SW480 (cell line): ENCODE measurements at places on chromosomes 2 and 18.

DNA sequence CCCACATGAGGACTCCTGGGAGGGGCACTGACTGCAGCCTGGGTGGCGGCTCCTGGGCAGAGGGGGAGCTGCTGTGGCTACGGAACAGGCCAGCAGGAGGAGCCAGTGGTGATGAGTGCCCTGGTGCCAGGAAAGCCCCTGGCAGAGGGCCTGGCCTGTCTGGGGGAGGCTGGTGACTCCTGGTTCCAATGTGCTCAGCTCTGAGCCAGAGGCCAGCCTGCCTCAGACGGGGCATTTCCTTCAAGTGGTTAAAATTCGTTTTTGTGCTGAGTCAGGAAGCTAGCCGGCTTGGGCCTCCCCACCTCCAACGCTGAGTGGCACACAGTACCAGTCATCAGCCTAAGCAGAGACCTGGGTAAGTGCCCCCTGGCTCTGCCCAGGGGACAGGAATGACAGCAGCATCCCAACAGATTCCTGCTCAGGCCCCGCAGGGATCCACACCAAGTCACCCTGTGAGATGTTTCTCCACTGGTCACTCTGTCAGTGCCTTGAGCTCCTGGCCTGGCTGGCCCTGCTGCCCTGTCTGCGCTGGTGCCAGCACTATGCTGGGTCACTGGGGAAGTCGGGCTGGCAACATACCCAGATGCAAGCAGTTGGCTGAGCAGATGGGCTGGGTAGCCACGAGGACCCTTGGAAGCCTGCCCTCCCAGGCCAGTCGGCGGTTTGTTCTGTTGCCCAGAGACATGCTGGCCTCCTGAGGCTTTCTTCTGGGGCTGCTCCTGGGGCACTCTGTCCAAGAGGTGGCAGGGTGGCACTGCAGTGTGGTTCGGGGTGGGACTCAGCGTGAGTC lies 7.1 kb upstream of the KLF11 start:
- DNase-seq, result peak; percentile 46

- DNase-seq, result no peak
Observed at GRCh38 chr2:241848761-241849615, 9.7 kb downstream of the PDCD1 start.

- DNase-seq, result no peak
Observed at GRCh38 chr18:8011361-8011760, 444.2 kb downstream of the PTPRM start.

DNA sequence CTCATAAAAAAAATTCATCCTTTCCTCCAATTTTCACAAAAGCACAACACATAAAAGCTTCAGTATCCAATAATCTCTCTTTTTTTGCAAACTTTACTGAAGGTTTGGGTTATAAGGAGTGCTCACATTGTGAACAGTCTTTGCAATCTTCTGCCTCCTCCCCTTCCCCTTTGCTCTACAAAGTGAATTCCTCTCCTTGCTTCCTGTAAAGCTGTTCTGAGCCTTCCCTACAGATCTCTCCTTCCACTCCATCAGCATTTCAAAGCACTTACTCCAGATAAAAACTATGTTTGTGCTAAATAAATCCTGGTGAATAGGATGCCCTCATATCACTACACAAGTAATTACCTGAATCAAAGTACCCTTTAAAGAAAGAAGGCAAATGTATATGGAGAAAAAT lies 4.6 kb upstream of the PDK1 start:
- no peak for DNase-seq

DNA sequence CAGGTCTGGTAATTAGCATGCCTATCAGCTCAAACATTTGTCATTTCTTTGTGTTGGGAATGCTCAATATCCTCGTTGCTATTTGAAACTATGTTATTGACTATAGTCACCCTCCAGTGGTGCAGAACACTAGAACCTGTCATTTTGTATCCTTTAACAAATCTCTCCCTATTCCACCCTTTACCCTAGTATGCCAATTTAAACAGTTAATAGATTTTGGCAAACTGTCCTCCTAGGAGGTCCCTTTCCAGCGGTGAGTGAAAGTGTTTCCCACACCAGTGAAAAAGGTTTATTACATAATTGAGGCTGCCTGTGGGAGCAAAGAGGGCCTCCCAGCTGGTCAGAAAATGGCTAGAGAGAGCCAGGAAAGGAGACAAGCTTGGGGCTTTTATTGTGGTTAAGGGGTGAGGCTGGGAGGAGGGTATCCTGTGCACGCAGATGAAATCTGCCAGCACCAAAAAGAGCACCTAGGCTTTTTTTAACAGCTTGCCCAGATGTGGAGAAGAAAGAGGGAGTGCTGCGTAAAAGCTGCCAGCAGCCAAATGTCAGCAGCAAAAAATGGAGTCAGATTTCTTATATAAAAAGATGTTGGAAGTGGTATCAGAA lies 1.8 kb upstream of the DRC1 start:
- DNase-seq, result no peak

GRCh38 chr2:75208738-75209137 lies 9.4 kb upstream of the TACR1 start:
- DNase-seq, result no peak

DNA sequence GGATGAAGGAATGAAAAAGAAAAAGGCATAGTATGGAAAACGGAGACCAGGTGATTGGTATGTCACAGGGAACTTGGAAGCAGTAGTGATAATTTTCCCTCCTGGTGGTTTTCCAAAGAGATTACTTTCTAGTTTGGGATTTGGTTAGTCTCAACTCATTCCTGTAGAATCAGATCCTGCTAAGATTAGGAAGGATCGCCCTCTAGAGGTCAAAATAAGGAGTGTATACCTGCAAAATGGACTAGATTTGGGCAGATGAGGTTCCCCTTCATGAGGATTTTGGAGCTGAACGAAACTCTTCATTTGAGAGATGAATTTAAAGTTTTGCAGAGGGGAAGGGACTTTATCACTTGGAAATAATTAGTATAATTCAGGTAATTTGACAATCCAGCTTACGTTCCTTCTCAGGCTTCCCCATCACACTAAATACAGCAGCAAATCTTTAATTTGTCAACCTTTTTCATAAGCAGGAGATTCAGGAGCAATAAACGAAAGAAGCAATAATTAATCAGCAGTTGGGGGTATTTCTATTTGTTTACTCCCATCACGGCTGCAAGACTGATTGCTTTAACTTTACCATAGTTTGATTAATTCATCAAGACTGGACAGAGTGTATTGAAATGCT lies 65.2 kb downstream of the CCDC195 start:
- peak; percentile 41 for DNase-seq

- DNase-seq, result peak; percentile 74
Observed at GRCh38 chr2:75896779-75897366, 186.2 kb upstream of the GCFC2 start.

- DNase-seq, result no peak
Observed at GRCh38 chr2:143692162-143692561, 562.9 kb downstream of the ARHGAP15 start.

DNA sequence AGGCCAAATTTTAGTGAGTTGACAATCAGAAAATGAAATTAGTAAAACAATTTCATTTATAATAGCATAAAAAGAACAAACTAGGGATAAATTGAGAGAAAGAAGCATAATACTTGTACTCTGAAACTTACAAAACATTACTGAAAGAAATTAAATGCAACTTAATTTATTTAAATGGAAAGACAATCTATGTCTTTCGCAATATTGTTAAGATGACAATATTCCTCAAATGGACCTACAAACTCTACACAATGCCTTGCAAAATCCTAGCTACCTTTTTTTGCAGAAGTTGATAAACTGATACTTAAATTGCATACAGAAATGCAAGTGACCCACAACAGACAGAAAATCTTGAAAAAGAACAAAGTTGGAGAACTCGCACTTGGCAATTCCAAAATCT lies 9.1 kb downstream of the EPG5 start:
- no peak for DNase-seq

GRCh38 chr2:126221506-126221905 lies 434.5 kb upstream of the GYPC start:
- no peak for DNase-seq

- DNase-seq, result no peak
Observed at GRCh38 chr18:41036346-41036745, 918.7 kb upstream of the PIK3C3 start.

DNA sequence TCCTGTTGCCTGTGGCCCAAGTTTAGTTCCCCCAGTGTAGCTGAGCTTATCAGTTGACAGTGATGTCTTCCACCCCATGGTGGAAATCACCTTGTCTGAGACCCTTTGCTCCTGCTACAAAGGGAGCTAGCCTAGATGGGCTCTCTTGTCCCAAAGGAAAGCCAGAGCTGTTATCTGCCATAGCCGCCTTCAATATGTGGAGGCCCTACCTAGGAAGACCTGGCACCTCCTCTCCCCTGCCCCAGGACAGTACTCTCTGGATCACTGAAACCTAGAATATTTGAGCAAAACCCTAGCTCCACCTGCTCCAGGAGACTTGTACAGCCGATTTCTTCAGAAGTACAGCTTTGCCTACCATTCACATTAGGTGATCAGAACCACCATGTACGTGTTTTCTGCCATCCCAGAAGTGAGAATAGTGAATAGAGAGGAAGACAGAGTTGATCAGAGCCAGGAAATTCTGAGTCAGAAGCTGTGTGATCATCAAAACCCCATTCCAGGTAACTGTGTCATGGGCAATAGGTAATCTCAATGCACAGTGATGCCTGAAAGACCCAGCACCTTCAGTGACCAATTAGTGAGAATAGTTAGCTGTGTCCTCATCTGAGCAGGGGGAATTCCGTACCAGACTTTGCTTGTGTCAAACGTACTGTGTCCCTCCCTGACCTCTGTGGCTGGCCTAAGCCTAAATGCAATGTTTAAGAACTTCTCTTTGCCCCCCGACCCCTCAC lies 138.4 kb upstream of the ALPP start:
- DNase-seq, result no peak

DNA sequence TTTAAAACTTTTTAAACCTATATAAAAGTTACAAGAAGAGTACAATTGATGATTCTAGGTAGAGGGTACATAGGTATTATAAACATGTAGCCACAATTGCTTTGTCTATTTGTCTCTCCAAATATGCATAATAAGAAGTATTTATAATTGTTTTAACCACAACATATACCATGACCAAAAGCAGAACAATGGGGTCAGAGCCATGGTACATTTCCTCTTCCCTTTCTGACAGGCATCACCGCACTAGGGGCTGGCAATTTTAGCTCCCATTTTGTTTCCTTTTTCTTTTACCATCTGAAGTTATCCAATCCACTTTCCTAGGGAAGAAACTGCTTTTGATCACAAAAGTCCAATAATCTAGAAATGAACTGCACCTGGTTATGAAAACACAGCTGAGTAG lies 49.3 kb downstream of the TMX3 start:
- no peak for DNase-seq

DNA sequence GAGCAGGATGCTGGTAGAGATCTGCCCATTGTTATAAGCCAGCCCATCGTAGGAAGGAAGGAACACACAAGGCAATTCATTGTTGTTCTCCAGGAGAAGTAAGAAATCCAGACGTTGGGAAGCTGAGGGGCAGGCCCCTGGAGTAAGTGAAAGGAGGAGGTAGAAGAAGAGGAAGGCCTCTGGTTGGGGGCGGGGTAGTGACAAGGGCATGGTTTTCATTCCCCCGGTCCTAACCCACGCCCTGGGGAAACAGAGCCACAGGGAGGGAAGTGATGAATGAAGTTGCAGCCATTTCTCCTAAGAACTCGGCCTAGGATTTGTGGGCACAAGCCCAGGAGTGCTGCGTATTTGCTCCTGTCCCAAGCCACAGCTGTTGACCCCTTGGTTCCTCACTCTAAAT lies 18.0 kb downstream of the LBH start:
- DNase-seq, result no peak

- no peak for DNase-seq
Observed at GRCh38 chr2:237464757-237465391, 22.2 kb upstream of the MLPH start.

DNA sequence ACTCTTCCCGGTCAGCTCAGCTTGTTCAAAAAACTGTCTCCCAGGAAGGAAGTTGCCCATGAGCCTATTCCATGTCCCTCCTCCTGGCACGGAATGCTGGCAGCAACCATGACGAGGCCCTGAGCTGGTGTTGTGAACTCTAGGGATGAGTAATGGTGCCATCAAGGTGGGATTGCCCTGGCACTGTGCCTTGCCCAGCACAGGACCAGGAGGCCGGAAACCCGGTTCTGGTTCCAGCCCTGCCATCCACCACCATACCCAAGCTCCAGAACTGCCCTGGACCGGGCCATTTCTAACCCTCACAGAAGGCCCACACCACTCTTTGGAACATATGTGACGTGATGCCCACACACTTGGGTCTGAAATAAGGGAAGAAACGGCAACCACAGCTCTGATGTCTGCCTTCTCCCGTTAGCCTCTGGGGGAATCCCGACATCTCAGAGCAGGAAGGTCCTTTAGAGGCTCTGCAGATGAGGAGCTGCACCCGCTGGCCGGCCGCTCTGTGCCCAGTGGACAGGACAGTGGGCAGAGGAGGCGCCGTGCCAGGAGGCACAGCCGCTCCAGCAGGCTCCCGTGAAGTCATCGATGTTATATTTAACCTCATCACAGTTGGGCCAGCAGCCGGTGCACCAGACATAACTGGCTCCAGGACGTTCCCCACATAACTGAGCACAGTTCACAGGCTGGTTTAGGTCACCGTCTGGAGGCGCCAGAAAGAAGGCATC lies 462.1 kb upstream of the ID2 start:
- DNase-seq, result no peak

- DNase-seq, result no peak
Observed at GRCh38 chr18:55477860-55478581, 110.0 kb downstream of the TCF4 start.

- DNase-seq, result peak; percentile 73
Observed at GRCh38 chr2:239257511-239257937, 143.3 kb downstream of the HDAC4 start.
